DMS153 (cell line): ENCODE measurements at places on chromosomes 2 and 18.

DNA sequence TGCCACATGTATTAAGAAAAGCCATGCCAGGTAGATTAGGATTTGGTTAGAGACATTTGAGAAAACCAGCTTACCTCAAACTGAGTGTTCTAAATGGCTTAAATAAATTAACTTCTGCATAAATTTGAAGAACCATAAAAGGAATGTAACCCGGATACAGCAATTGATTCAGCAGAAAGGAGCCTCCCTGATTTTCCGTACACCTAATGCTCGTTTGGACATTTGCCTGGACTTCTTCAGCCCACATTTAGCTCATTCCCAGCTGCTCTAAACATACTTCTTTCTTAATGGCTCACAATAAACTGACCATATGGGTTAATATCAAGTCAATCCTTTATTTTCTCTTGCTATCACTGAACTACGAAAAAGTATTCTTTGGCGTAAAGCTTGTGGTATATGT lies 392.4 kb downstream of the ZNF516 start:
- DNase-seq: no peak

GRCh38 chr2:121483021-121483420 lies 47.7 kb upstream of the RNU4ATAC start:
- DNase-seq: no peak

DNA sequence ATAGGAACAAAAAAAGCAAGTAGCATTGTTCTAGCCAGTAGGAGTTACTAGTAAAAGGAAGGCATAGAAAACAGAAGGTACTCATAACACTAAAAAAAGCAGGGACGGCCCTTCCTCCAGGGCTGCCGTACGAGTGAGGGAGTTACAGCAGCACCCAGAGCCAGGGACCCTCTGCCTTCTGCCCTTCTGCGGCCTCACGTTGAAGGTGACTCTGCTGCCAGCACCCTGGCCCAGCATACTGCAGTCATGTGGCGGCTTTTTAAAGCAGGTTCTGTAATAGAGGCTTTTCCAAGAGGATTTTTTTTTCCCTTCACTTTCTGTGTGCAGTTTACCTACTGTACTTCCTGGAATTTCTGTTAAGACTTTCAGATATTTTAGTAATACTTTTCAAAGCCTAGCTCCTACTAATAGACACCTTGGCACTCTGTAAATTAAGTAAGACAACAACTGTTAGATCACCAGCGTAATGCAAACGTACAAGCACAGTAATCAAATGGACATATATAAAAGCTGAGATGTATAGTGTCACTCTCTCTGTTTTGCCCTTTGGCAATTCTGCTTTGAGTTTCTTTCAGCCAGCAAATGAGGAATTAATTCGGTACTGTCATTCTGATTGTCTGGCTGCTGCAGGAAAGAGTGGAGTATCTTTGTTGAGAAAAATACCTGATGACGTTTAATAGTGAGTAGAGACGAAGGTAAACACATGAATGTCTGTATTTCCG lies 161.5 kb downstream of the PTGR3 start:
- DNase-seq: peak; percentile 69

DNA sequence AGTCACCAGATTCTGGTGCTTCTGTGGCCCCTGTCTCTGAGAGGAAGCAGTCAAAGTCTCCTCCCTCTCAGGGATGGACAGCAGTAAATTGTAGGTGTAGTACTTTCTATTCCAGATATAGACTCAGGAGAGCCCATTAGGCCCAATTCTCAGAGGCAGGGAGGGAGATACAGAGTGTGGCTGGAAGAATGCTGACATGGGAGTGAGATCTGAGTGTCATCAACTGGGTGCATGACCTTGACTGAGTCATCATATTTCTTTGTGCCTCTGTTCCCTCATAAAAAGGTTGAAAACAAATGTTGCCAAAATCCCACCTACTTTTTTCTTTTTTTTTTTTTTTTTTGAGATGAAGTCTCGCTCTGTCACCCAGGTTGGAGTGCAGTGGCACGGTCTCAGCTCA lies 506.1 kb downstream of the BCL11A start:
- DNase-seq: no peak

- DNase-seq: no peak
These were observed 451.5 kb downstream of the EPHA4 start for GRCh38 chr2:221120643-221121042.

DNA sequence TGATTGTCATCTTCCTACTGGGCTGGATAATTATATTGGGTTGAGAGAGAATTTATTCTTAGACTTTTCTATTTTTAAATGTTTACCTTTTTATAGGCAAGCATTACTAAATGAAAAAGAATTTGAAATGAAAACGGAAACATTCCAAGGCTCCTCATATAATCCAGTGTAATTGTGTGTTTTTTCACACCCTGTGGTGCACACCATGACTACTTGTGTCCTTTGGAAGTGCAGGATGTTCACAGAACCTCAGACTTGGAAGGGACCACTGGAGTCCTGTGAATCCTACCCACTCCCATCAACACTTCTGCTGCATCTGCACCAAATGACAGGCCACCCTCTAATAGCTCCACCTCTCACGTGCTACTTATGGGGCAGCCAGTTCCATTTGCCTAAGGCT lies 48.0 kb downstream of the NAT8 start:
- DNase-seq: no peak

DNA sequence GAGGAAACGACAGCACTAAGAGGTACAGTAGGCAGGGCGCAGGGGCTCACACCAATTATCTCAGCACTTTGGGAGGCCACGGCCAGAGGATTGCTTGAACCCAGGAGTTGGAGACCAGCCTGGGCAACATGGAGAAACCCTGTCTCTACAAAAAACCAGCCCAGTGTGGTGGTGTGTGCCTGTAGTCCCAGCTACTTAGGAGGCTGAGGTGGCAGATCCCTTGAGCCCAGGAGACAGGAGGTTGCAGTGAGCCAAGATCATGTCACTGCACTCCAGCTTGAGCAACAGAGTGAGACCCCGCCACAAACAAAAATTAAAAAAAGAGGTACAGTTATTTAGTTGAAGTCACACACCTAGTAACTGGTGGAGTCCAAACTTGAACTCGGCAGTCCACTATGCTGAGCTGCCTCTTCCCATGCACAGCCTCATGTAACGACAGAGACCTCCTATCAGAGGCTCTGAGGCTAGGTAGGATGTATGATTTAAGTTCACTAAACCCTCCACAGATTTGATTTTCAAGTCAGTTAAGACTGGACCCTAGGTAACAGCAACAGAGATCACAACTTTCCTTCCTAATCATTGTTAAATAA lies 8.7 kb downstream of the STK17B start:
- no peak for DNase-seq
